Neural crest cell (in vitro differentiated cells): ENCODE measurements at places on chromosomes 3 and 15. TPM values are rescaled to one million over a fixed set of nuclear protein-coding genes. Genes with fewer than 3 reads are reported as not detected.

MCF2L2 gene
- 1.5 and 2.1 TPM in 2 replicates for total RNA-seq

DNA sequence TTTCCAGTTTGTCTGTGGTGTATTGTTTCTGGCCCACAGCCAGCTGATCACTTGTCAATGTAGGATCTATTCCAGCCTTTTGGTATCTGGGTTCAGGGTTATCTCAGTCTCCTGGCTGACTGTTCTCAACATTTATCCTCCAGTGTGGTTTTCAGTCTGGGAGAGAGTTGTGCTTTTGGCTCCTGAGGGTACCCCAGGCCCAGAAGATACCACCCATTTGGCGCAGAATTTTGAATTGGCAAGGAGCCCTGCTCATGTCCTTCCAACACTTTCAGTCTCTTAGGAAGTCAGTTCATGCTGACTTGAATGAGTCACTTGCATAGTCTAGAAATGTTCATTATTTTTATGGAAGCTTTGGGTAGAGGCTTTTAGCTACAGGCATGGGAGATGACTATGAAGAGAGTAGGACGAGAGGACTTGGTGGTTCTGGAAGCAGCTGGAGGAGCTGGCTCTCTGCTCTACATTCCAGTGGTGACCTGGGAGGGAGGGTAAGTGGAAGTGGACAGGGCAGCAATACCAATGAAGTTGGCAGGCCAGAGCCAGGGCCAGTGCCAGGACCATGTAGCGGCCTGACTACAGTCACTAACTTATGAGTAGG is 7.2 kb downstream of the POLR2H start:
- peaks cover 26% of the 10 kb centered on the region for H3K36me3 ChIP-seq
- peaks cover 13% of the 10 kb centered on the region for H3K27me3 ChIP-seq
- no peak overlapping the region for H3K27ac ChIP-seq

VGLL3 gene
- 3.2 and 6.1 TPM in 2 replicates for total RNA-seq

USP3 gene
- 80.0 and 85.7 TPM in 2 replicates for total RNA-seq

C3orf80 gene
- 0.18 and 0.44 TPM in 2 replicates for total RNA-seq

APBA2 gene
- total RNA-seq: 78.6 and 79.9 TPM in 2 replicates

- DNase-seq: no peak
- H3K27me3 ChIP-seq: no peaks in the 10 kb centered on the region
- H3K27ac ChIP-seq: no peak overlapping the region
Measured at GRCh38 chr3:18027161-18027939, 284.9 kb upstream of the TBC1D5 start.

FILIP1L gene
- 9.8 TPM in 2 replicates for total RNA-seq

DNA sequence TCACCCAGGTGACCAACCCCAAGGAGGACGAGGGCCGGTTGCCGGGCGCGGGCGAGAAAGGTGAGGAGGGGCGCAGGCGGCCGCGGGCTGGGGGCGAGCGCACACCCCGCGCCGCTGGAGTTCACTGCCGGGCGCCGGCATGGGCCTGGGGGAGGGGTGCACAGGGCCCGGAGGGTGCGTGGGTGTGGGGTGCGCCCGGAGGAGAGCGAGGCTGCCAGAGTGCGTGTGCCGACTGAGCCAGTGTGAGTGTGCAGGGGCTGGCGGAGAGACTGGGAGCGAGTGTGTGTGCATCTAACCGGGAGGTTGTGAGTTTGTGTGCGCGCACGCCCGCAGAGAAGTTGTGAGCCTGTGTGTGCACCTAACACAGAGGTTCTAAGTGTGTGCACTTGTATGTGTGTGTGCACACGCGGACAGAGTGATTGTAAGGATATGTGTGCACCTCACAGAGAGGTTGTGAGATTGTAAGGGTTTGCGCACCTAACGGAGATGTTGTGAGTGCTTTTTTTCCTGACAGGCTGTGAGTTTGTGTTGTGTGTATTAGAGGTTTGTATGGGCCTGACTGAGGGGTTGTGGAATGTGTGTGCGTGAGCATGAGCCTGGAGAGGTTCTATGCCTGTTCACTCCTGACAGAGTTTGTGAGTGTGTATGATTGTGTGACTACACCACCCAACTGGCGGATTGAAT is 681 bp downstream of the CTDSPL start:
- no peaks in the 10 kb centered on the region for H3K27me3 ChIP-seq
- H3K4me1 ChIP-seq: peaks cover 43% of the 10 kb centered on the region
- DNase-seq: no peak

DNA sequence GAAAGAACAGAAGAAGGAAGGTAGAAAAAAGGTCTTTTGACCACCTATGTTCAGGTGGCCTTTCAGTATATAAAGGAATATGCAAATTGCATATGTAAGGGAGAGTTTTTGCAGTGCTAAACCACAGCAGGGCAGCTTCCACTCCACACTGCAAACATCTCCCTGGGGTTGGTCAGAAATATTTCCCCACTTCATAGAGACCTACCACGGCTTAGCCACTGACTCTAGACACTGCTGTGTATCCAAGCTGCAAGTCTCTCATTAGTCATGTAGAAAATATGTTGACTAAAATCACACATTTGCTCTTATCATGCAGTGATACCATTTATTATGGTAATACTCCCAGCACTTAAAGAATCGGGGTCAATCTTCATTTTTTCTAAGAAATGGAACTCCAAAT is 214.9 kb upstream of the NR2F2 start:
- no peak for DNase-seq
- H3K27me3 ChIP-seq: no peaks in the 10 kb centered on the region
- H3K27ac ChIP-seq: no peak overlapping the region
- H3K4me3 ChIP-seq: no peak overlapping the region

GRCh38 chr3:40464339-40465110 is 7.4 kb downstream of the RPL14 start:
- peak overlapping the region; percentile 15 for H3K4me3 ChIP-seq
- peaks cover 36% of the 10 kb centered on the region for H3K36me3 ChIP-seq
- no peak overlapping the region for H3K27ac ChIP-seq
- no peaks in the 10 kb centered on the region for H3K27me3 ChIP-seq

DNA sequence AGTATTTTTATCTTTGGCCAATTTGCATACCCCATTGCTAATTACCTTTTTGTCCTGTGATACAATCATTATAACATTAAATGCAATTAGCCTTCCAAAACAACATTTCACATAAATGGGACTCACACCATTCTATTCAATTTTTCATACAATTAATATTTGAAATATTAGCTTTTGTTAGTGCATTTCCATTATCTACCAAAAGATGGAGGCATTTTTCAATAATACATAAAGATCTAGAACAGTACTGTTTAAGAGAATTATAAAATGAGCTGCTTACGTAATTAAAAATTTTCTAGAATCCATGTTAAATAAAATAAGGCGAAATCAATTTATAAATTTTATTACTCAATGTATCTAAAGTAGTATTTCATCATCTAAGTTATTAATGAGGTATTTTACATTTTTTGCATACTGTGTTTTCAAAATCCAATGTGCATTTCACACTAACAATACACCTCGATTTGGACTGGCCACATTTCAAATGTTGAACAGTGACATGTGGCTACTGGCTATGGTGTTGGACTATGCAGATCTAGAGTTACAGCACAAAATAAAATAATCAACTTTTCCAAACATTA is 74.3 kb downstream of the TJP1 start:
- H3K27ac ChIP-seq: no peak overlapping the region
- H3K4me3 ChIP-seq: no peak overlapping the region
- no peaks in the 10 kb centered on the region for H3K27me3 ChIP-seq
- H3K36me3 ChIP-seq: peaks cover 6% of the 10 kb centered on the region

DPPA4 gene
- 142 and 155 TPM in 2 replicates for total RNA-seq

DNA sequence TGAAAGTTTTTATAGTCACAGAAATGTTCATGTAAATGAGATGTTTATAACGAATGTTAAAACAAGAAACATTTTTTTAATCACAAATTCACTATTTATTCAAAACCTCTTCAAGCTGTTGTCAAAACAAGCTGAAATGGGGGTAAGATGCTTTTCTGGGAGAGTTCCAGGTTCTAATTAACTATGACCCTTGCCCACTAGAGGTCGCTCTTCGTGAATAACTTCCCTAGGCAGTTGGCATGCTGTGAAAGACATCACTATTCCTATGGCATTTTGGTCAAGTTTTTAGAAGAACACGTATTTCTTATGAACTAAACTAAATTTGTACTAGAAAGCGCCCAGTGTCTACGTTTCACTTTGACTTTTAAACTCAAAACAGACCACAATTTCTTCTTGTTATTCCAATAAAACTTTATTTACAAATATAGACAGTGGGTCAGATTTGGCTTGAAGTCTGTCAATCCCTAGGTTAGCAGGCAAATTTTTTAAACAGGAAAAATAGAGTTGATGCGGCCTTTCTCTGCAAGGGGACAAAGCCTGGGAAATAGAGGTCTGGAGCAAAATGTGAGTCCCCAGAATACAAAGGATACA is 62.8 kb upstream of the CMTM8 start:
- H3K4me3 ChIP-seq: no peak overlapping the region
- no peaks in the 10 kb centered on the region for H3K27me3 ChIP-seq
- no peaks in the 10 kb centered on the region for H3K4me1 ChIP-seq
- no peak overlapping the region for H3K27ac ChIP-seq
- peak; percentile 81 for DNase-seq

DNA sequence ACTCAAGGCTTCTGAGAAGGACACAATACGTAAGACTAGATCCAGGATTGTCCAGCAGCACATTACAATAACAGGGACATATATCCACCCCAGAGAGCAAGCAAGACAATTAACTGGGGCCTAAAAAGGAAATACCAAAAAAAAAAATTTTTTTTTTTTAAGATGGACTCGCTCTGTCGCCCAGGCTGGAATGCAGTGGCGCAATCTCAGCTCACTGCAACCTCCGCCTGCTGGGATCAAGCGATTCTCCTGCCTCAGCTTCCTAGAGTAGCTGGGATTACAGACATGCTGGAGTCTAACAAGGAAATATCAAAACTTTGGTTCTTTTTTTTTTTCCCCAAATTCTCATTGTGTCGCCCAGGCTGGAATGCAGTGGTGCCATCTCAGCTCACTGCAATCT is 28.8 kb upstream of the IMPDH2 start:
- H3K27ac ChIP-seq: no peak overlapping the region
- no peak for DNase-seq
- no peaks in the 10 kb centered on the region for H3K27me3 ChIP-seq
- no peak overlapping the region for H3K4me3 ChIP-seq

GRCh38 chr3:197407053-197407452 is 108.6 kb upstream of the DLG1 start:
- no peak for DNase-seq
- peaks cover 3% of the 10 kb centered on the region for H3K36me3 ChIP-seq
- H3K27me3 ChIP-seq: peaks cover under 1% of the 10 kb centered on the region
- peak overlapping the region; percentile 39 for H3K27ac ChIP-seq
- H3K4me1 ChIP-seq: peaks cover 3% of the 10 kb centered on the region

- peaks cover 17% of the 10 kb centered on the region for H3K4me1 ChIP-seq
- no peak for DNase-seq
- H3K27ac ChIP-seq: no peak overlapping the region
- H3K36me3 ChIP-seq: no peaks in the 10 kb centered on the region
Measured at GRCh38 chr3:177279118-177279815, 82.0 kb upstream of the TBL1XR1 start.

GRCh38 chr3:116176974-116177555 is 268.2 kb downstream of the LSAMP start:
- no peak overlapping the region for H3K4me3 ChIP-seq
- H3K4me1 ChIP-seq: peaks cover 15% of the 10 kb centered on the region
- H3K36me3 ChIP-seq: no peaks in the 10 kb centered on the region
- no peaks in the 10 kb centered on the region for H3K27me3 ChIP-seq

GRCh38 chr3:20321391-20322047 is 135.5 kb upstream of the SGO1 start:
- H3K4me3 ChIP-seq: no peak overlapping the region
- peaks cover 8% of the 10 kb centered on the region for H3K4me1 ChIP-seq
- H3K27ac ChIP-seq: no peak overlapping the region
- peaks cover 5% of the 10 kb centered on the region for H3K27me3 ChIP-seq
- DNase-seq: no peak

- no peak overlapping the region for H3K4me3 ChIP-seq
- H3K27ac ChIP-seq: peak overlapping the region; percentile 3
- no peak for DNase-seq
- H3K36me3 ChIP-seq: no peaks in the 10 kb centered on the region
- H3K4me1 ChIP-seq: peaks cover 15% of the 10 kb centered on the region
- H3K27me3 ChIP-seq: no peaks in the 10 kb centered on the region
Measured at GRCh38 chr15:45802140-45802539, 167.3 kb downstream of the SQOR start.

DNA sequence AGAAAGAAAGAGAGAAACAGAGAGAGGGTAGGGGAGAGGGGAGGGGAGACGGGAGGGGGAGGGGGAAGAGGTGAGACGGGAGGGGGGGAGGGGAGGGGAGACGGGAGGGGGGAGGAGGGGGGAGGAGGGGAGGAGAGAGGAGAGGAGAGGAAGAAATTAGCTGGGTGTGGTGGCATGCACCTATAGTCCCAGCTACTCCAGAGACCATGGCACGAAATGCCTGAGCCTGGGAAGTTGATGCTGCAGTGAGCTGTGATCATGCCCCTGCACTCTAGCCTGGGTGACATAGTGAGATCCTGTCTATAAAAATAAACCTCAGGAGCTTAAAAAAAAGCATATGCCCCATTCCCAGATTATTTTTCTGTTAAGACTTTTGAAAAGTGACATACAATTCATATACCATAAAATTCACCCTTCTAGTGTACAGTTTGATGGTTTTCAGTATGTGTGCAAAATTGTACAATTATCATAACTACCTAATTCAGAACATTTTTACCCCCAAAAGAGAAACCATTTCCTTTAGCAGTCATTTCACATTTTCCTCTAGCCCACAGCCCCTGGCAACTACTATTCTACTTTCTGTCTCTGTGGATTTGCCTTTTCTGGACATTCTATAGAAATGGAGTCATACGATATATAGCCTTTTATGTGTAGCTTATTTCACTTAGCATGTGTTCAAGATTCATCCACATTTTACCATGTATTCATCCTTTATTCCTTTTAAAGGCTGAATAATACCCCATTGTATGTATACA is 699.6 kb downstream of the FHIT start:
- H3K27me3 ChIP-seq: peaks cover 2% of the 10 kb centered on the region
- DNase-seq: no peak
- H3K27ac ChIP-seq: no peak overlapping the region

GRCh38 chr3:122940628-122941086 is 86.9 kb downstream of the SEMA5B start:
- peaks cover 22% of the 10 kb centered on the region for H3K4me1 ChIP-seq
- no peak for DNase-seq
- H3K27ac ChIP-seq: no peak overlapping the region
- no peaks in the 10 kb centered on the region for H3K36me3 ChIP-seq
- H3K27me3 ChIP-seq: no peaks in the 10 kb centered on the region

GNAT1 gene
- total RNA-seq: not detected in 2 replicates

DNA sequence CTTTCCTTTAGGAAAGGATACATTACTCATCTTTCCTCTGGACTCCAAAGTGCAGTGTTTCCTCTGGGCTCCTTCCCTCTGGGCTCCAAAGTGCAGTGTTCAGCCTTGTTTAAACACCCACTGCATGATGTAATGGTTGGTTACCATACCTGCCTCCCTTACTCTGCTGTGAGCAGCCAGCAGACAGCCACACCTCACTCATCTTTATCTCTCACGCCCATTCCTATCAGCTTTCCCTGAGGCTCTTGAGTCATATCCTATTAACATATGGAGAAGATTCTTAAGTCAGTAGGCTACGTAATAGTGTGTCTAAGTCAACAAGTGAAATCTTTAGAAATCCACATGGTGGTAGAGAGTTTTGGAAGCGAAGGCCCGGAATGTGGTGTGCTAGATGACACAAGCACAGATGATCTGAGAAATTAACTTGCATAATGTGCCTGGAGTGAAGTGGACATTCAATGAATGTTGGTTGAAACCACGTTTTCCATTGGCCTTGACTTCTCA is 97.2 kb upstream of the CTNNB1 start:
- no peak overlapping the region for H3K4me3 ChIP-seq
- H3K36me3 ChIP-seq: no peaks in the 10 kb centered on the region
- no peaks in the 10 kb centered on the region for H3K27me3 ChIP-seq
- H3K27ac ChIP-seq: no peak overlapping the region
- peaks cover 8% of the 10 kb centered on the region for H3K4me1 ChIP-seq
- DNase-seq: no peak
